ENCODE measurements at places on chromosomes 11 and 22.

DNA sequence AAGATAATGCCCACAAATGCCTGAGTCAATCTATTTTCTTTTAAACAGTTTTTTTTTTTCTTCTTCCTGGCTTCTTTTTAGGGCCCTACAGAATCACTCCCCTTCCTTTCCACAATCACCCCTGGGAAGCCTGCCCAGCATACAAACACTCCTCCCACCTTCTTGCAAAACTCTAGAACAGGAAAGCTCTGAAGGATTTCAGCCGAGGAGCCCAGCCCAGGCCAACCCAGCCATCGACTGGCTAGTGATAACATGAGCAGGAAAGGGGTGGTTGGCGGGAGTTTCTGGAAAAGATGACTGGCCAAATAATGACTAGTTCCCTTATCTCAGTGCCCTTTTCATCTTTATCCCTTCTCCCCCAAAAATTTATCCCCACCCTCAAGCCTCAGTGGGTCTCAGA, 68.2 kb downstream of the USP35 start:
- DNase-seq: no peak

DNA sequence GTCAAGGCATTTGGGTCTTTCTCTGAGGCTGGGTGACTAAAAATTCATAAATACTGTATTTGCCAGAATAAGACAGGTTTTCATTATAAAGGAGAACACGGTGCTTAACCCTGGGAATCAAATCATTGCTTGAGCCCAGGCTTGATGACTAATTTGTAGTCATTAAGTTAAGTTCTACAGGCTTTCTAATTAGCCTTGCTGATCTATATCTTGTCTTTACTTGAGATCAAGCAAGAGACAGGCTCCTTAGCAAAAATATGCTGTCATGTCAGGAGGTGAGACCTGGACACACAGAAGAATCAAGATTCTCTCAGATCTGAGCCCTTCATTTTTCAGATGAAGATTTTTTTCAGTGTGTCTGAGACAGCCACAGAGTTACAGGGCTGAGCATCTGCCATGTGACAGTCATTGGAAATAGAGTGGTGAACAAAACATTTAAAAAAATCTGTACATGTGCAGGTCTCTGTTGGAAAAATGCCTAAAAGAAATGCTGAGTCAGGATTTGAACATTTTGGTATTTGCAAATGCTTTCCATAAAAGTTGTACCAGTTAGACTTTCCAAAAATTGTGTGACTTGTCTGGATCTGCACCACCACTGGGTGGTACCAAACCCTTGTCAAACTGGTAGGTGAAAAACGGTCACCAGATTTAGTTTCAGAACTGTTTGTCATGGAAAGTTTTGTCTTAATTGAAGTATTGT, 14.6 kb downstream of the ACAT1 start:
- no peak for DNase-seq

- DNase-seq: no peak
These were observed 782.5 kb downstream of the ETS1 start for GRCh38 chr11:127804747-127805400.

DNA sequence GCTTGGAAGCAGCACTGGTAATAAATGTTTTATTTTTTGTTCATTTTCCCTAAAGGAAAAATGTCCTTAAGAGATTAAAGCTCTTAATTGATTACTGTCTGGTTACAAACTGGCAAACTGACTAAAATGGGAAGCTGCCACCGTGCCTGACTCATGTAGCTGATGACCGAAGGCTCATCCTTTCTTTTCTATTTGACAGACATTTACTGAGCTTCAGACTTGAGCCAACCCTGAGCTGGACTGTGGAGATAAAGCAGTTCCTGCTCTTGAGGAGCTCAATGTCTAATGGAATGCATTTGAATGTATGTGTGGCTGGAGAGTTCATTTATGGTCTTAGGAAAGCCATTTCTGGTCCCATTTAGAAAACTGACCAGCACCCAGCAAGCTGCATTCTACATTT, 91.3 kb downstream of the RNF169 start:
- no peak for DNase-seq

DNA sequence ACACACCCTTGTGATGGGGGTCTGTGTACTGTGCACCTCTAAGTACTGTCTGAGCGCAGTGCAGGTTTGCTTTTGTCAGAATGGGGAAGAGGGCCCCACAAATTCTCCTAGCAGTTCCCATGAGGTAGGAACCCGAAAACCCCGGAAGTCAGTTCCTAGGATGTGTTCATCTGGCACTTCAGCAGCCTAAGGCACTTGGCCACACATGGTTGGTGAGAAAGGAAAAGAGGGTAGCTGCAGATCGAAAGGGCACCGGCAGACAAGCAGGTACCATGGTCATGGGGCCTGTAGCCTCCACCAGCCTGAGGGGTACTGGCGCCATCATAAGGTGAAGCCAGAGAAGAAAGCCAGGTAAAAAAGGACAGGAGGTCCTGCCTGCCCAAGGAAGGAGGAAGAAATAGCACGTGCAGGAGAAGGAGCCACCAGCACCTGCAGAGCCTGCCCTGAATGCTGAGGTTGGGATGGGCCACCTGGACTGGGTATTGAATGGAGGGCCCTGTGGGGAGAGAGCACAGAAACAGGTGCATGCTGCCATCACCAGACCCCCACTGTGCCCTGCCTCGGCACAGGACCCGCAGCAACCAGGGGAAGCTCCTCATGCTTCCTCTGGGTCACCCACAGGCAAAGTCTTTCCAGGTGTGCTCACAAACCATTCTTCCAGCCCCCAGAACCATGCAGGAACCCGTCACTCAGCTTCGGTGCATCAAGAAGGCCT, 8.1 kb upstream of the CASTOR1 start:
- no peak for DNase-seq

DNA sequence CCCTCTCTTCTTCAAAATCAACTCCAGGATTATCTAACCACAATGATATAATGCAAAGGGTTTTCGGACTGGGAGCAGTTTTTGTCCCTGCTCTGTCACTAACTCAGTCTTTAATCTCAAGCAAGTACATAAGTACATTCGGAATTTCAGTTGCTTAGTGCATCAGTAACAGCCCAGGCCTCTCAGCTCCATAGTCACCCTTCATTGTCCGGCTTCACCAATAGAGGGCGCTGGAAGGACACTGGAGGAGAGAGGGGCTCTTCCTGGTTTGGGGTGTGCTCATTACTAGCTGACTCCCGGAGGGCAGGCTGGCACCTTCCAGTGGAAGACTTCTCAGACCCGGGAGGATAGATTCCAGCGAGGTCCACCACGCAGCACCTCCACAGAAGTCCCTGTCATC, 90.4 kb upstream of the PDGFD start:
- no peak for DNase-seq

- DNase-seq: no peak
These were observed 48.4 kb downstream of the FAM118A start for GRCh38 chr22:45358127-45358526.

- DNase-seq: no peak
These were observed 14.1 kb upstream of the GLYAT start for GRCh38 chr11:58745705-58746364.

DNA sequence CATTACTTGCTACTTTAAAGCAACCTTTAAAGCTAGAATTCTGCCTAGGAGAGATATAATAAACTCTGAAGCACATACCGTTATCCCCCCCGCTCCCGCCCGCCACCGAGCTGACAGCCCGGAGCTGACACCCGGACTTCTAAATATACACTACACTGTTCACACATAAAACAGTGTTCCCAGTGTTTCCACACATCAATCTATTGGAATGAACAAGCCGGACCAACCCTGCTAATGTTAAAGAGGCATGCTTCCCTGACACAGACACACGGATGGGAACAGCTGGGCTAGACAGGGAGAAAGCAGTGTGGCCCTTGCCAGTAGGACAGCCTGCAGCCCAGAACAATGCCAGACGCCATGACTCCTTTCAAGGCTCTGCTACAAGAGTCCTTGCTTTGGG, 108.4 kb upstream of the CSNK2A3 start:
- no peak for DNase-seq
